Pancreas (tissue), 10 donors: ENCODE measurements at places on chromosomes 1 and 21. TPM values are rescaled to one million over a fixed set of nuclear protein-coding genes. Genes with fewer than 3 reads are reported as not detected.

The RPL22 gene
- 211 TPM for total RNA-seq

- DNase-seq: no peak
Measured at GRCh38 chr1:54002544-54003248, 15.3 kb downstream of the LDLRAD1 start.

GRCh38 chr1:11289064-11289463 is 16.1 kb downstream of the UBIAD1 start:
- no peak for DNase-seq

The SLC30A7 gene
- total RNA-seq: 21.4 TPM

DNA sequence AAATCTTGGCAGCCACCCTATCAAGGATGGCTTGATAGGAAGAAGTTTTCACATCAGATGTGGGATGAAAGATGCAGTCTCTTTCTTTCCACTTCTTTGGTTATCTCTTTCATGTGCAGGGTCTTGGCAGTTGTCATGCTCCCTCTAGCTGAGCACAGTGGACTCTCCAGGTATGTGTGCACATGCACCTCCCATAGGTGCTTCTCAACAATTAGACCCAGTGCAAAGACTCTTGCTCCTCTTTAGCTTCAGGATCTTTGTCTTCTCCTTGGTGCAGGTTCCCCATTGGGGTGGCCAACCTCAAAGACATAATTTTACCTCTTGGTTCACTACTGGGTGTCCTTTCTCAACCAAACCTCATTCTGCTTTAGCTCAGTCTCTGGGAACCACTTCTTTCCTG is 80.7 kb downstream of the TBX15 start:
- DNase-seq: no peak

GRCh38 chr21:34148826-34149558 is 75.6 kb downstream of the MRPS6 start:
- no peak for DNase-seq

DNA sequence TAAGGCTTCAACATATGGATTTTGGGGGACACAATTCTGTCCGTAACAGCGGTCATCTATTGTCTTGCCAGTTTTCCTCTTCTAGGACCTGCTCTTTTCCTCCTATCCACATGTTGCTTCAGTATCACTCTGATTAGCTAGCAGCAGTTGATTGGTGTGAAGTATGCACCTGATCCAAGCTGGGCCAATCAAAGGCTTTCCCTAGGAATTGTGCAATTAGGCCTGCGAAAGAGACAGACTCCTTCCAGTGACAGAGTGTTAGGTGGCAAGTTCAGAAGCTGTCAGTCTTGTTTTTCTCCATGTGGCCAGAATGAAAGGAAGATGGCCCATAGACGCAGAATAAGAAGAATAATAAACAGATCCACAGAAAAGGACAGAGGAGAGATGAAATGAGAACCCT is 34.1 kb upstream of the IL12RB2 start:
- DNase-seq: no peak

DNA sequence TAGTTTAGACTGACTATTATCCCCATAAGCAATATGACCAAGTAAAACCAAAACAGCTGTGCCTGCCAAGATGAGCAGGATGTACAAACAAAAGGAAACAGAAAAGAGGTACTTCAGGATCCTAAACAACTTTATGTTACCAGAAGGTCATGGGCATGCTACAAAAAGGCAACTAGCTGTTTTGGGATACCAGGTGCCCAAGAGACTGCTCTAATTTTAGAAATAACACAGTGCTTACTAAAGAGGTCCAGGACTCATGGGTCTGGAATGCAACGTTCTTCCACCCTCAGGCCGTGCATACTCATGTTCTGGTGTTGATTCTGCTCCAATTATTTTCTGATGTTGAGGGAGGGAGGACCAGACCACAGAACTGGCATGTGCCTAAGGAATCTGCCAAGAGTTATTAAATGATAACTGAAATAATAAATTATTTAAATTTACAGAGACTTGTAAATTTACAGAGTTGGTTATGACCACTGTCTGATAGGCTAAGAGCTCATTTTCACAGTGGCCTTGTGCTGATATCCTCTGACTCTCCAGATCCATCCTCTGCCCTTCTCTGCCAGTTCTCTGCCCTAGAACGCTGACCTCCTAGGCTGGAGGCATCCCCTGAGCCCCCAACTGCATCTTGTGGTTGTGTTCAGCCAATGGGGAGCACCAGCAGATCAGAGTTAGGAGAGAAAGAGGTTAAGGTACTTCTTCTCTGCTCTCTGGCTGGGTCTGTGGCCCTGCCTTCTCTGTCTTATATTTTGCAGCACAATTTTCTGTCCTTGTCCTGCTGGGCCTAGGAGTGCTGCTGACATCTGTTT is 37.7 kb upstream of the BCL10 start:
- DNase-seq: no peak

The KCNK2 gene
- total RNA-seq: 0.95 TPM

The ATP1A2 gene
- total RNA-seq: 0.55 TPM

- DNase-seq: no peak
Measured at GRCh38 chr1:91791103-91791502, 94.8 kb downstream of the TGFBR3 start.
